Ureter (tissue), 1 donor: ENCODE measurements at places on chromosomes 6 and 20.

DNA sequence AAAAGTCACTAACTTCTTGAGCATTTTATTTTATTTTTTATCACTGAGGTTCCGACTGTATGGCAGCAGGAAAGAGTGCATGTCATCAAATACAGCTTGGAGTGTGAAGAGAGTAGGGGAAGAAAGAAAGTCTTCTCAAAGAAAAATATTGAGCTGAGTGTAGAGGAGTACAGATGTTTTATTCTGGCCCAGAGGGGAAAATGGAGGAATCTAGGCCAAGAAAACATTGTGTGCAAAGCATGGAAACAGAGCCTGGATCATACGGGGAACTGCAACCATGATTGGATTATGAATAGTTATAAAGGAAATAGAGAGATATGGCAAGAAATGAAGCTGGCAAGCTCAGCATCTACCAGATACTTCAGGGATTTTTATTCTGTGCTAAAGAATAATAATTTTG, 104.2 kb upstream of the SCGN start:
- DNase-seq, result no peak

DNA sequence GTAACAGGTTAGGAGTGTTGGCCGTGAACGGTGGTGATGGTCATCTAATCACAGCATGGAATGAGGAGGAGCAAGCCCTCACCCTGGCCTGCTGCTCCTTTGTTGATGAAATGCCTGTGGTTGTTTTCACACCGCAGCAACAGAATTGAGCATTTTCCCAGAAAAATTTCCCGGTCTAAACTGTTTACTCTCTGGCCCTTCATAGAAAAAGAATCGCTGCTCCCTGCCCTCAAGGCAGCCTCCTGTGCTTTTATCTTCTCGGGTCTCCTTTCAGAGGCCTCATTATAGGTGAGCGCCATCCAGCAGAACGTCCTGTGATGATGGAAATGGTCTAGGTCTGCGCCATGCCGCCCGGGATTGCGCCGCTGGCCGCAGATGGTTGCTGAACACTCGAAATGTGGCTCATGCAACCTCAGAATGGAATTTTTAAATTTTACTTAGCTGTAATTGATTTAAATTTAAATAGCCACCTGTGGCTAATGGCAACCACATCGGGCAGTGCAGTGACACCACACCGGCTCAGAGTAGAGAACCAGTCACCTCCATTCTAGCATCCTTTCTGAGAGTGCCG, 30.2 kb downstream of the PHACTR3 start:
- DNase-seq, result no peak

DNA sequence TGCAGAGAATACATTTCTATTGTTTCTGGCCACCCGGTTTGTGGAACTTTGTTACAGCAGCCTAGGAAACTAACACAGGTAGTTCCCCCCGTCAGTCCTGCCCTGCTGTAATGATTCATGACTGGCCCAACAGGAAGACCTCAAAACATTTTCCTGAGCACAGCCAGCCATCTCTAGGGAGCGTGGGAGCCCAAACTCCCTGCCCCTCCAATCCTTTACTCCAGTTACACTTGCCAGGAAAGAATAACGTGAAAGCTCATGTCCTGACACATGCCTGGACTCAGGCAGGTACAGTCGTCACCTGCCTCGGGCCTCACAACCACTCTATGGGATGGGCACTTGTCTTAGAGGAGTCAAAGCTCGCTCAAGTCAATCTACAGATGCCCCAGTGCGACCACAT, 8.4 kb downstream of the TXNDC5 start:
- DNase-seq, result no peak

DNA sequence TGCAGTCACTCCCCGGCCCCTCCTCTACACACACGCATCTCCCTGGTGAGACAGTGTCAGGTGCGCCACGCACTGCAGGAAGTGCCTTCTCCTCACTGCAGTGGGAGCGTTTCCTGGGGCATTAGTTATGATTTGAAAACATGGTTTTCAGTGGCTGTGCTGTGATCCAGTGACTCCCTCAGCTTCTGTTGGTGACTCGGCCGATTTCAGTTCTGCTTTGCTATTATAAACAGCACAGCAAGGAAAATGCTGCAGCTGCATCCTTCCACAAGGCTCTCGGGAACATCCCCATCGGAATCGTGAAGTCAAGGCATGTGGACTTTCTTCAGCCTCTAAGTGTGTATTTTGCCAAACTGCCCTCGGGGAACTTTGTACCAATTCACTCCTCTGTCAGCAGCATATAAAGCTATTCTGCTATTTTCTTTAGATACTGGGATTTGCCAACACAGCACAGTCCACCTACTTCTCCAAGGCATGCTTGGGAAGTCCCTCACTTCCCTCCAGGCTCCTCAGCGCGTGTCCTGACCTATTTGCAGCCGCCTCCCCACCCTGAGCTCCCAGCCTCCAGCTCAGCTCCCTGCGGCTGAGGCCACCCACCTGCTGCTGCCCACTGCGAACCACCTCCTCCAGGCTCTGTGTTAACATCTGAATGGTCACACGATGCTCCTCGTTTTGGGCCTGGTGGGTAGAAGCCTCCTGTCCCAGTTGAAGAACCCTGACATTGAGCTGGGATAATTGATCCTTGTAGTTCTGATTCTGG, 54.5 kb downstream of the GINS1 start:
- no peak for DNase-seq

DNA sequence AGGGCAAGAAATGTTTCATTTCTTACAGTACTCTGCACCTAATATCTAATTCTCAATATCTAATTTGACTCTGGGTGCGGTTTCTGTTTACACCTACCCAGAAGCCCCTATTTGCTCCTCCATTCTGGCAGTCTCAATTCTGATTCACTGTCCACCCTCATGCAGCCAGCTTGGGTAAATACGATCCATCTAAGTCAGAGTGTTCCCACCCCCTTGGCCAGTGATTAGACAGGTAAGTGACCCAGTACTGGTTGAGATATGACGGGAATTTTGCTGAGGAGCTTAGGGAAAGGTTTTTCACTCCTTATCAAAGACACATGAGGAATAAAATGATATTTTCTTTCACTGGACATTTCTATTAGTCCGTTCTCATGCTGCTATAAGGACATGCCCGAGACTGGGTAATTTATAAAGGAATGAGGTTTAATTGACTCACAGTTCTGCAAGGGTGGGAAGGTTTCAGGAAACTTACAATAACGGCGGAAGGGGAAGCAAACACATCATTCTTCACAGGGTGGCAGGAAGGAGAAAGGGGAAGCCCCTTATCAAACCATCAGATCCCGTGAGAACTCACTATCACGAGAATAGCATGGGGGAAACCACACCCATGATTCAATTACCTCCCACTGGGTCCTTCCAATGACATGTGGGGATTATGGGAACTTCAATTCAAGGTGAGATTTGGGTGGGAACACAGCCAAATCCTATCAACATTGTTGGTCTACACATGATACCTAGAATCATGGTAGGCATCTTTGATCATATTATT, 29.4 kb downstream of the GLO1 start:
- no peak for DNase-seq

DNA sequence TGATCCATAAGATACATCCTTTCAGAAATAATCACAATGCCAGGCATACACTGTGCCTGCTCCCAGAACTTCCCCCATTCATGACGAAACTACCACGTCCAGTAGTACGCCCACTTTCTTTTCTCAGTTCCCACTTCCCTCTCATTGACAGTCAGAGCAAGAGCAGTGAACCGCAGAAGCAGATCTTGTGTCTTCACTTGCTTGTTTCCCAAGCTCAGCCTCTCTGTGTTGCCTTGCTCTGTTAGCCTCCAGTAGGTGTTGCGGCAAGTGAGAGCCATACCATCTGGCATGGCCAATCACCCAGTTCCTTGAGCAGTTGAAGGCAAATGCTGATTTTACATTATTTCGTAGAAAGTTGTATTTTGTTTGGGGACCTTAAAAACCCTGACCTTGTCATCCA, 11.7 kb downstream of the UST start:
- DNase-seq, result no peak

- no peak for DNase-seq
Observed at GRCh38 chr6:37783856-37784584, 35.5 kb upstream of the ZFAND3 start.

DNA sequence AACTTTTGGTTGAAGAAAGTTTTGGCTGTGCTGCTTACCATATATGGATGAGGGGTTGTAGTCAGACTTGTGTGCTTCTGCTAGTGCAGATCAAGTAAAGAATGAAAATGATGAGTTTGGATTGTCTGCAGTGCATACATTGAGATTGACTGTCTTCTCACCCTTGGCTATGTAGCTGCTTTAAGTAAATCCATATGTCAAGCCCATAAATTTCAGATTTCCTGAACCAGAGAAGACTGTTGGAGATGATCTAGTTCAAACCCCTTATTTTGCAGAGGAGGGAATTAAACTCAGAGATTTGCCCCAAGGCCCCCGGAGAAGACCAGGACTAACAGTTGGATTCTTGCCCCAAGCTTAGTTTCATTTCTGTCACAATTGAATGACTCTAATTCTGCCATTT, 67.2 kb downstream of the PKIB start:
- no peak for DNase-seq

- DNase-seq, result no peak
Observed at GRCh38 chr6:92763274-92763584, 656.1 kb downstream of the EPHA7 start.

- DNase-seq, result no peak
Observed at GRCh38 chr6:85237478-85237877, 212.4 kb upstream of the NT5E start.

DNA sequence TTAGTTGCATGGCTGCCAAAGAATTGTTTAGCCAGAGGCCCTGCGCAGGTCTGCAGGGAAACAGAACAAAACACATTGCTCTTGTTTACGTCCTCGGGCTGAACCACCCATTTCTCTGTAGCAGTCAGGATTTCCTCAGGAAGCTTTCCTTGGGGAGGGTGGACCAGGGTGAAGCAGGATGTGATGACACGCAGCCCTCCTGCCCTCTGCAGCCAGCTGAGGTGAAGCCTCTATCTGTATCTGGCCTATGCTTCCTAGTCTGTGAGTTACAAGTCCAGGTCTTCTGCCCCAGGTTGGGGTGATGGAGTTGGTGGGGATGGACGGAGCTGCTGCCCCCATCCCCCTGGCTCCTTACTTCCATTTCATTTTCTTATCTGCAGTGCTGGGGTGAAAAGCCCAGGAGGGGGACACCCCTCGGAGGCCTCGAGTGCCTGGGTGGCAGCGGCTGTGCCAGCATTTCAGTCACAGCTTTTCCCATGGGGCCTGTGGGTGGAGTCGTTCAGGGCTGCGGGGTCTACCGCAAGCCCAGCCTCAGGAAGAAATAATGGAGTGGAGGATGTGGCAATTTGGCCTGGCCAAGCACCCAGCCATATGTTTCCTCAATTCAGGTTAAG, 24.9 kb downstream of the SASH1 start:
- DNase-seq, result no peak

DNA sequence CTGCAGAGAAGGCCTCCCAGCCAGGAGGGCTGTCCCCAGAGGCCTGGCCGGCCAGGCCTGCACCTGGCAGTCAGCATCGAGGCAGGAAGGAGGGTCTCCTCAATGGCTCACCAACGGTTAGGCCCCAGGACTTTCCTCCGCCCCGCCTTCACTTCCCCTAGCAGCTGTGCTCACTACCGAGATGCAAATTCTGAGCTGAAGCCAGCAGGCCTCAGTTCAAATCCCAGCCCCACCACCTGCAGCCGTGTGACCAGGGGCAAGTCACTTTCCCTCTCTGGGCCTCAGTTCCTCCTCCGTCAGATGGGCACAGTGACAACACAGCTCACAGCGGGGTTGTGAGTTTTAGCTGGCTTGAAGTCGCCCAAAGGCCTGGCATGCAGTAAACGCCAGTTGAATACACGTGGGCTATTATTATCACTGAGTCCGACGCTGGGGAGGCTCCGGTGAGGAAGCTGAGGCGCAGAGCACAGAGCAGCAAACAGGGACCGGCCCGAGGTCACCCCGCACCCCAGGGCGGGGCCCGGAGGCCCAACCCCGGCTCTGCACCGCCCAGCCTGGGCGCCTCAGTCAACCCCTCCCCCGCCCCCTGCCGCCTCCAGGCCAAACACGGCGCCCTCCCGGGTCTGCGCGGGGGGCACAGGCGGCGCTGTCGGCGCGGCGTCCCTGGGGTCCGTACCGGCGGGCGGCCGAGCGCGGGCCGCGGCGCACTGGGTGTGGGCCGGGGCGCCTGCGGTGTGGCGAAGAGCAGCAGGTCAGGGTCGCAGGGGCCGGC, 671 bp downstream of the E2F1 start:
- DNase-seq, result no peak

DNA sequence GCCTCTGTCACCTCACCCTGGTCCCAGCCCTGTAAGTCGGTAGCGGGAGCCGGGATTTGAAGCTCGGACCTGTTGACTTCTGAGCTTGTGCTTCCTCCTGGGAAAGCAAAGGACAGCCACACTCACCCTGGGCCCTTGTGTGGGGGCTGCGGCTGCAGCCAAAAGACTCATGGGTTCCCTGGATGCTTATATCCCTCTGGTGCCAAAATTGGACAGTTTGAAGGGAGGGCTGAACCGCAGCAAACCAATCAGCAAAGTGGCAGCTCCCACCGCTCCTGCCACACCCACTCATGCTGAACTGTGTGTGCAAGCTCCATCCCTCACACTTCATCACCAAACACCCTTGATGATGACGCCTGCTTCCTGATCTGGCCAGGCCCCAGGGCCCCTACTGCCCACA, 3.9 kb upstream of the CCN5 start:
- no peak for DNase-seq

DNA sequence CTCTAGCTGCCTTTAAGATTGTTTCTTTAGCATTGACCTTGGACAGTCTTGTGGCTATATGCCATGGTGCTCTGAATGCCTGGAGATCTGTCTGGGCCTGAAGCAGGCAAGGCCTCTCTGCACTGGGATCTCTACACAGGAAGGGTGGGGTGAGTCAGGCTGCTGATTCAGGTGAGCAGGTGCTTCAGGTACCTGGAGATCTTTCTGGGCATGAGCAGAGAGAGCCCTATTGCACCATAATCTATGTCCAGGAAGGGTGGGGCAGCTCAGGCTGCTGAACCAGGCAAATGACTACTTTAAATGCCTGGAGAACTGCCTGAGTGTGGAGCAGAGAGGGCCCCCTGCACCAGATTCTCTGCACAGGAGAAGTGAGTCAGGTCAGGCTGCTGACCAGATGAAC, 94.5 kb downstream of the TPBG start:
- DNase-seq, result no peak

GRCh38 chr6:130473886-130474285, 108.1 kb downstream of the TMEM200A start:
- no peak for DNase-seq

GRCh38 chr20:17648315-17648646, 33.8 kb downstream of the RRBP1 start:
- DNase-seq, result no peak

- DNase-seq, result no peak
Observed at GRCh38 chr6:10237298-10238038, 177.4 kb downstream of the TFAP2A start.

DNA sequence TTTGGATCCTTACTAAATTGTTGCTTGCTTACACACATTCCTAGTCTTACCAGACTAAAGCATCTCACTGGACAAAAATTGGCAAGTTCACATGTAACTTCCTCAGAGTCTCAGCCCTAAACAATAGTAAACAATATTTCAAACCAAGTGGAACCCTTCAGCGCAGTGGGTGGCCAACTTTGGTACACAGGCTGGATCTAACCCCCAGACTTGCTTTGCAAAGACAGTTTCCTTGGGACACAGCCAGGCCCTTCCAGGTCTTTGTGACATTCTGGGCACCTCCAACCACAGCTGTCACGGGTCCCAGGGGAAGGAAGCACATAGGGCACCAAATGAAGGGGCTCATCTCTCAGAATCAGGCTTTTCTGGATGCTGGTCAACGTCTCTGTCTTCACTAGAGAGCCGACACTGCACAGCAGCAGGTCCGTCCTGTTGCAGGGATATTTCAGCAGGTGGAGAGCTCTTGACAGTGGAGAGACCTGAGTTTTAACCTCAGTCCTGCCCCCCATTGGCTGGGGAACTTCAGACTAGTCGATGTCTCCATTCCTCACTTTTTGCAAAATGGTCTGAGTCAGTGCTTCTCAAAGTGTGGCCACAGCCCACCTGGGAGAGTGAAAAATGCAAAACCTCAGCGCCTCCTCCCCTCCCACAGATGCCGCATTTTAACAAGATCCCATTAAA, 91.4 kb downstream of the BFSP1 start:
- no peak for DNase-seq
